Neural cell (in vitro differentiated cells): ENCODE measurements at places on chromosomes 2 and 18. TPM values are rescaled to one million over a fixed set of nuclear protein-coding genes. Genes with fewer than 3 reads are reported as not detected.

Gene RASGRP3
- polyA plus RNA-seq, result 20.2 and 25.3 TPM in 2 replicates

Gene DSG4
- polyA plus RNA-seq, result not detected in 2 replicates

Gene CDH20
- 0.78 and 1.7 TPM in 2 replicates for polyA plus RNA-seq

Gene TRIP12
- polyA plus RNA-seq, result 57.2 and 57.8 TPM in 2 replicates

Gene GATA6
- not detected in 2 replicates for polyA plus RNA-seq

Gene GALNT13
- 10.9 and 12.4 TPM in 2 replicates for polyA plus RNA-seq

Gene LANCL1
- 74.0 and 76.7 TPM in 2 replicates for polyA plus RNA-seq

Gene MEP1B
- polyA plus RNA-seq, result not detected in 2 replicates

Gene EVA1A
- not detected in 2 replicates for polyA plus RNA-seq

Gene MRPS9
- polyA plus RNA-seq, result 42.8 and 43.5 TPM in 2 replicates

Gene SPC25
- polyA plus RNA-seq, result 1.8 and 2.7 TPM in 2 replicates

Gene GRB14
- 4.5 and 8.5 TPM in 2 replicates for polyA plus RNA-seq

Gene CASP8
- polyA plus RNA-seq, result 0.72 TPM in 1 of 2 replicates, not detected in the other

Gene DNER
- 307 and 310 TPM in 2 replicates for polyA plus RNA-seq

Gene HOXD9
- not detected in 2 replicates for polyA plus RNA-seq

Gene ABCG5
- polyA plus RNA-seq, result 0.38 TPM in 1 of 2 replicates, not detected in the other

Gene ALPP
- polyA plus RNA-seq, result not detected in 2 replicates

Gene IRS1
- polyA plus RNA-seq, result 7.2 and 7.4 TPM in 2 replicates

Gene PSMA8
- polyA plus RNA-seq, result not detected in 2 replicates

Gene KIF1A
- 63.4 and 89.2 TPM in 2 replicates for polyA plus RNA-seq

Gene VAPA
- polyA plus RNA-seq, result 236 and 317 TPM in 2 replicates

Gene B3GNT2
- 4.2 and 5.8 TPM in 2 replicates for polyA plus RNA-seq

Gene MOGAT1
- polyA plus RNA-seq, result not detected in 2 replicates

Gene SLC4A3
- polyA plus RNA-seq, result 18.7 and 25.3 TPM in 2 replicates

Gene EPG5
- 18.0 and 18.4 TPM in 2 replicates for polyA plus RNA-seq

Gene GAD1
- polyA plus RNA-seq, result 56.3 and 66.4 TPM in 2 replicates

Gene TUBA4B
- polyA plus RNA-seq, result not detected in 2 replicates

Gene YPEL5
- polyA plus RNA-seq, result 111 and 130 TPM in 2 replicates

Gene CFAP210
- polyA plus RNA-seq, result 0.20 and 1.7 TPM in 2 replicates

Gene EML6
- polyA plus RNA-seq, result 9.9 and 13.4 TPM in 2 replicates

Gene CERKL
- polyA plus RNA-seq, result not detected in 2 replicates

Gene ABHD1
- not detected in 2 replicates for polyA plus RNA-seq

Gene REG3A
- not detected in 2 replicates for polyA plus RNA-seq

Gene HTR2B
- polyA plus RNA-seq, result 0.64 TPM in 1 of 2 replicates, not detected in the other

Gene MYO5B
- polyA plus RNA-seq, result 0.38 and 0.42 TPM in 2 replicates

Gene AGXT
- not detected in 2 replicates for polyA plus RNA-seq

Gene CCDC85A
- 24.7 and 30.6 TPM in 2 replicates for polyA plus RNA-seq

Gene GREB1L
- 23.3 and 24.2 TPM in 2 replicates for polyA plus RNA-seq

Gene RAMP1
- polyA plus RNA-seq, result 25.5 and 29.2 TPM in 2 replicates

Gene FAM168B
- polyA plus RNA-seq, result 154 and 162 TPM in 2 replicates

Gene EFR3B
- 29.3 and 30.6 TPM in 2 replicates for polyA plus RNA-seq

Gene CGREF1
- 24.5 and 33.7 TPM in 2 replicates for polyA plus RNA-seq

Gene IL1RL1
- not detected in 2 replicates for polyA plus RNA-seq

Gene CTAGE1
- polyA plus RNA-seq, result not detected in 2 replicates

Gene GAL3ST2
- polyA plus RNA-seq, result not detected in 2 replicates

Gene CPS1
- polyA plus RNA-seq, result 0.25 and 0.58 TPM in 2 replicates

Gene CHRND
- not detected in 2 replicates for polyA plus RNA-seq

Gene ELP2
- 77.1 and 83.6 TPM in 2 replicates for polyA plus RNA-seq

Gene PSTPIP2
- 0.48 and 0.98 TPM in 2 replicates for polyA plus RNA-seq

Gene STAT4
- polyA plus RNA-seq, result 3.7 and 5.1 TPM in 2 replicates

Gene FOXD4L1
- polyA plus RNA-seq, result 0.82 and 1.6 TPM in 2 replicates

Gene PSD4
- polyA plus RNA-seq, result 0.30 and 0.67 TPM in 2 replicates

Gene SLC11A1
- polyA plus RNA-seq, result 0.04 TPM in 1 of 2 replicates, not detected in the other

Gene NR4A2
- 0.48 and 1.2 TPM in 2 replicates for polyA plus RNA-seq

Gene TBR1
- 4.5 and 7.2 TPM in 2 replicates for polyA plus RNA-seq

Gene POTEC
- not detected in 2 replicates for polyA plus RNA-seq
